ENCODE measurements at places on chromosomes 16 and 17.
A peak's percentile ranks its signal among the peaks of the same experiment; 100 is the strongest.

DNA sequence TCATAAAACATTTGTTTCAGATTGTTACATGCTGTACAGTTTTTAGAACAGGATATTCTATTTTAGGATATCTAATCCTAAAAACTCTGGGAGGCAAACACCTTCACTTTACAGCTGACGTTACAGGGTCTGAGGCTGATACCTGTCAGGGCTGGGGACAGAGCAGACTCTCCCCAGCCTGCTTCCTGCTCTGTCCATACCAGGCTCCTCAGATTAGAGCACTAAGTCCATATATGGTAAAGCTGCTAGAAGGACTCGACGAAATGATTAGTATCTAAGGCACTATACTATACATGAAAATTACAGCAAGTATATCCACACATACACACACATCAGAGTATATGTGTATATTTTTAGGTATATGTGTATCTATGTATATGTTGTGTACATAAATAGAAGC lies 125.2 kb downstream of the ZFHX3 start:
- DNase-seq: no peak

- no peak for DNase-seq
These were observed 140.6 kb downstream of the VPS53 start for GRCh38 chr17:574061-574460.

DNA sequence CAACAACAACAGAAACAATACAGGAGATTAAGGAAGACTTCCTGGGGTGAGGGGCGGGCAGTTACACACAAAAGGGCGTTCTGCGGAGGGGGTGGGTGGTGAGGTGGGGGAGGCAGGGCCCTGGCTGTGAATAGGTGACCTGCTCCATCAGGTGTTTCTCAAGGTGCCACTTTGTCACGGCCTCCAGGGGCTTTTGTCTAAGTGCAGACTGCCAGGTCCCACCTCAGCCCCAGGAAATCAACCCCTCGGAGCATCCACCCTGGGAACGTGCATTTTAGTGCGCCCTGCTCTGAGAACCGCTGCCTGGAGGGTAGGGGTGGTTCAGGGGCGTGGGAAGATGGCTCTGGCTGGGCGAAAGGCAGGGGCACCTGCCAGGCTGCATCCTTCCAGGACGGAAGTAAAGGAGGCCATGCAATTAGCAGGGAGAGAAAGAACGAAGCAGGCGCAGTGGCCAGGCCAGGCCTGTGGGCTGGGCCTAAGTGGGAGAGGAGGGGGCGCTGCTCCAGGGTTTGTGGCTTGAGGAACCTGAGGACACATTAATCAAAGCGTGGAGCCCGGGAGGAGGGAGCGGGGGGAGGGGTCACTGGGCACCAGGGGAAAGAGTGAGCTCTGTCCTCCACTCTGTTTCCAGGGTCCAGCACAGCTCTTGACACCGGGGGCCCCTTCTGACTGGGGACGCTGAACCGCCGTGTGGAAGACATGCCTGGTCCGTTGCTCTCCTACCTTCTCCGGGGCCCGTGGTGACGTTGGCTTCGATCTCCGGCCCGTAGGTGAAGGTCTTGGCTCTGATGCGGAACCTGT lies 49.4 kb upstream of the CDC42EP4 start:
- no peak for DNase-seq

DNA sequence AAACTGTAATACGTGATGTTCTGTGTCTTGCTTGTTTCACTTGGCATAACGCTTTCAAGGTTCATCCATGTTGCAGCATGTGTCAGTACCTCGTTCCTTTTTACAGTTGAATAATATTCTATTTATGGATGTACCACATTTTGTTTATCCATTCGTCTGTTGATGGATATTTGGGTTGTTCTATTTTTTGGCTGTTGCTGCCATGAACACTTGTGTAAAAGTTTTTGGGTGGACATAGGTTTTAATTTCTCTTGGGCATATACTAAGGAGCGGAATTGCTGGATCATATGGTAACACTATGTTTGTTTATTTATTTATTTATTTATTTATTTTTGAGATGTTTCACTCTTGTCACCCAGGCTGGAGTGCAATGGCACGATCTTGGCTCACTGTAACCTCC lies 137.0 kb downstream of the MSI2 start:
- no peak for DNase-seq

DNA sequence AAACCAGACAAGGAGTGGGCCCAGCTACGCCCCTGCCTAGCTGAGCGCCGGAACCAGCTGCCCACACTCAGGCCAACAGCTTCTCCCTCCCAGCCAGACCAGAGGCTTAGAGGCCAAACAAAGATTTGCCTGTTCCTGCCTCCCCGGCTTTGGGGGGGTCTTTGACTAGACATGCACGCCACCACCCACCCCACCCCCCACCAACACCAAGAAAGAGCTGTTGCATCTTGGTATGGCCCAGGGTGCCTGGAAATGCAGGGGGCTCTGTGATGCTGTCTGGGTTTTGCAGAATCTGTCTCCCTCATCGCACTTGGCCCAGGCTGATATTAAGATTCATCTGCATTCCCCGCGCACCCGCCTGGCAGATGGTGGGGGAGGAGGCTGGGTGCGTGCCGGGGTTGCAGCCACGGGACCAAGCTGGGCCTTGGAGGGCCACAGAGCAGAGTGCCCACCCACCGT lies 1.3 kb upstream of the NXPH3 start:
- no peak for DNase-seq

DNA sequence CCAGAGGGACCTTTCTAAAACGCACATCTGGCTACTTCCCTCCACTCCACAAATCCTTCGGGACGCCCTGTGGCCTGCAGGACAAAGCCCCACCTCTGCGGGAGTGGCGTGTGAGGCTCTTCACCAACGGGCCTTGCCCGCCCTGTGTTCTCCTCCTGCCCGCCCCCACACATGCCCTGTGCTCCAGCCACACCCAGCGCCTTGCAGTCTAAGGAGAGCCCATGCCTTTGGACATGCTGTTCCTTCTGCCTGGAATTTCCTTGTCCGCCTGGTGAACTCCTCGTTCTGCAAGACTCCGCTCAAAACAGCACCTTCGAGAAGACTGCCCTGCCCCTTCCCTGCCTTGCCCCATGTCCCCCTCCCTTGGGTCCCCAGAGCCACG lies 7.4 kb downstream of the ELOB start:
- no peak for DNase-seq

- DNase-seq: no peak
These were observed 95.5 kb downstream of the MRM3 start for GRCh38 chr17:877630-878029.

GRCh38 chr17:70208080-70208794 lies 38.9 kb downstream of the KCNJ2 start:
- DNase-seq: no peak

DNA sequence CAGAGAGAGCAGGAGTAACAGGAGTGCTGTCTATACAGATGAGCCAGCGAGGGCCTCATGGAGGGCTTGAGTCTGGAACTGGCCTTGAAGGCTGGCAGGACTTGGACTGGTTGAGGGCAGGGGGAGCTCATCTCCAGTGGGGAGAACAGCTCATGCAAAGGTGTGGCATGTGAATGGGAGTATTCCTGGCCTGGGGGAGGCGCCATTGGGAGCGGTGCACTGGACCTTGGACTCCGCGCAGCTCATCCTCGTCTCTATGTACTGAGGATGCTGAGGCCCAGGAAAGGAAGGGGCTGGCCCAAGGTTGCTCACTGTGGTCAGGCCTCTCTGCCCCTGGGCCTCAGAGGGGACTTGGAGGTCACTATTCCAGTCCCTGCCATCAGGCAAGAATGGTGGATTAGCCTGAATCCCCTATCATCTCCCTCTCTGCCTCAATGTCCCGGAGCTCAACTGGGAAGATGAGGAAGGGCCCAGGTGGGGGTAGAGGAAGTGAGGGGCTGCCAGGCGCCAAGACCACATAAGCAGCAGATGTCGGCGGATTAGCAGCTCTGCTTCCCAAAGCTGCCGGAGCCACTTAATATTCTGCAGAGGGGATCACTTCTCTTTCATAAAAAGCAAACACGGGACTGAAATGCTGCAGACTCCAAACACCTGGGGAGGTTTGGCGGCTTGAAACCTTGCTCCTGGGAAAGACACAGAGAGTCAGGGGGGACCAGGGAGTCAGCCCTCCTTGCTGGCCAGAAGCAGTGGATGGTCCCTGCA lies 88.9 kb downstream of the SDK2 start:
- DNase-seq: no peak

DNA sequence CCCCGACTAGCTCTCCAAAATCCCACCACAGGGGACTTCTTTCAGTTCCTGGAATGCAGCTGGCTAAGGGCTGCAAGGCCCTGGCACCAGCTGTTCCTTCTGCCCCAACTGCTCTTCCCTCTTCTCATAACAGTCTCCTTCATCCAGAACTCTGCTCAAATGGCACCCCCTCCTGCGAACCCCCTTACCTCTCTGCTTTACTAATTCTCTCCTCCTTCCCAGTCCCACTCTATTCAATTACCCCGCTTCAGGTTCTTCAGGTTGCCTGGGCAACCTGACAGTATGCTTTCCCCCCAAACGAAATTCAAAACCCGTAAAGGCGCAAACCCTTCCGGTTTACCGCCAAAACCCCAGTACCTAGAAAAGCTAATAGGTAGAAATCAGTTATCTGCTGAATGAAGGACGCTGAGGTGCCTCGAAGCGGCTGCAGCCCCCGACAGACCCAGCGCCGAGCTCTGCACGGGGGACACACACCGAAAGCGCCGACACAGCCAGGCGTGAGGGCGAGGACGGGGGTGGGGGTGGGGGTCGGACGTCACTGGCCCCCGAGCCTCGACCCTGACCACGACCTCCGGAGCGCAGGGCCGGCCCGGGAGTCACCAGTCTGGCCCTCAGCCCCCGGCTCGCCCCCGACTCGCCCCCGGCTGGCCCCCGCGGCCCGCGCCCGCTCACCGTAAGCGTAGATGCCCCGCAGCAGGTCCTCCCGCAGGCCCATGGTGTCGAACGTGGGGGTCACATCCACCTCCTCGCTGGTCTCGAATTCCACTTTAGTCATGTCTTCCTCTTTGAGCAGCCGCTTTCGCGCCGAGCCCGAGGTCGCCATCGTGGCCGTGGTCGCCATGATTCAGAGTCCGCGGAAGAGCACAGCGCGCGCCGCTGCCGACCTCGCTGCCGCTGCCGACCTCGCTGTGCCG lies 550 bp downstream of the EIF4A3 start:
- peak; percentile 14 for DNase-seq

- DNase-seq: no peak
These were observed 181.6 kb downstream of the TMEM132E start for GRCh38 chr17:34760931-34761495.

DNA sequence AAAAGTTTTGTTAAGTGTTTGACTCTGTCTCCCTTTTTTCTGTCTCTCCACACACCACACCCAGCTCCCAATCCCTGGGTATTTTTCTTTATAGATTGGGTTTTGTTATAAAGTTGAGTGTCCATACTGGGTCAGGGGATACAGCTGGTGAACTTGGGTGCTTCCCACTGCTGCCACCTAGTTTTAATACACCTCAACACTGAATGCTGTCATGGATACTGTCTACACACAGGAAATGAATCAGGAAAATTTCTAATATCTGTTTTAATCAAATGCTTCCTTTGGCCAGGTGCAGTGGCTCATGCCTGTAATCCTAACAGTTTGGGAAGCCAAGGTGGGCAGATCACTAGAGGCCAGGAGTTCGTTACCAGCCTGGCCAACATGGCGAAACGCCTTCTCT lies 5.3 kb upstream of the TAOK1 start:
- DNase-seq: no peak

DNA sequence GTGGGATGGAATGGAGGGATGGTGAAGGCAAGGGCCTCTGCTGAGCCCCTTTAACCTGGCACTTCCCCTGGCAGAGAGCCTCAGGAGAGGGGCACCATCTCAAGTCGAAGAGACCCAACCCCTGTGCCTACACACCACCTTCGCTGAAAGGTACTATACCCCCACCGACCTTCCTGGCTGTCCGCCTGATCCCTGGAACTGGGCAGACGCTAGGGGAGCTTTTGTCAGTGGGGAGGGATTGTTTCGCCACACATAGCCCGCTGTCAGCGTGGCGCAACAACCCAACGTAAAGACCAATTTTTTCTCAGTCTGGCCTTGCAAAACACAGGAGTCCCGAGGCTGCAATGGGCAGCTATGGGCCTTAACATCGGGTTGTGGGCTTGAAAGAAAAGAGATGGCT lies 3.1 kb downstream of the PPP1R1B start:
- DNase-seq: no peak

- no peak for DNase-seq
These were observed 68.2 kb upstream of the IRX6 start for GRCh38 chr16:55255733-55256282.

DNA sequence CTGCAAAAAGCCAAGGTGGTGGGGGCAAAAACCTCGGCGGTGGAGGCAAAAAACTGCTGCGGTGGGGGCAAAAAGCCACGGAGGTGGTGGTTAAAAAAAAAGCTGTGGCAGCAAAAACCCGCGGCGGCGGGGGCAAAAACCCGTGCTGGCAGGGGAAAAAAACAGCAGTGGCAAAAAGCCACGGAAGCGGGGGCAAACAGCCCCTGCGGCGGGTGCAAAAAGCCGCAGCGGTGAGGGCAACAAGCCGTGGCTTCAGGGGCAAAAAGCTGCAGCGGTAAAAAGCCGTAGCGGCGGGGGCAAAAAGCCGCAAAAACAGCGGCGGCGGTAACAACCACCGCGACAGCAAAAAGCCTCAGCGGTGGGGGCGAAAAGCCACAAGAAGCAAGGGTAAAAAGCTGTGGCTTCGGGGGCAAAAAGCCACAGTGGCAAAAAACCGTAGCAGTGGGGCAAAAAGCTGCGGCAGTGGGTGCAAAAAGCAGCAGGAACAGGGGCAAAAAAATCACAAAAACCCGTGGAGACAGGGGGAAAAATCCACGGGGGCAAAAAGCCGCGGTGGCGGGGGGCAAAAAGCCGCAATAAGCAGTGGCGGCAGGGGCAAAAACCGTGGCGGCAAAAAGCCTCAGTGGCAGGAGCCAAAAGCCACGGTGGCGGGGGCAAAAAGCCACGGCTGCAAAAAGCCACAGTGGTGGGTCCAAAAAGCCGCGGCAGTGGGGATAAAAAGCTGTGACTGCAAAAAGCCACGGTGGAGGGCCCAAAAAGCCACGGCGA lies 193.7 kb downstream of the SHCBP1 start:
- no peak for DNase-seq

DNA sequence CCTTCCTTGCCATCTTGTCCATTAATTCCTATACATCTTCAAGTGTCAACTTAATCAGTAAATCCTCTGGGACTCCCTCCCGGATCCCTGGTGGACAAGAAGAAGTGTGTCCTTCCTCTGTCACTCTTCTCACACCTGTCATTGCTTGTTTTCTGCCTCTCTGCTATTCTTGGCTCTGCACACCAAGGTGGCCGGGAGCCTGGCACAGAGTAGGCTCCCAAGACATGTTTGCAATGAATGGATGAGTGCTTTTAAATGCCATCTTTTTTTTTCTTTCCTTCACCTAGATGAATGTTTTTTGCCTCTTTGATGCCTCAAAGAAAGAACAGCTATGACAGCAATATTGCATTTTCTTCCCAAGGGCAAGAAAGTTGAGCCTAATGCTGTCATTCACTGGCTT lies 58.0 kb upstream of the CLEC18A start:
- DNase-seq: no peak

GRCh38 chr16:11386791-11387546 lies 41.7 kb downstream of the RMI2 start:
- no peak for DNase-seq

- peak; percentile 19 for DNase-seq
These were observed 646 bp downstream of the CBX2 start for GRCh38 chr17:79778504-79779083.

GRCh38 chr16:4409081-4409932 lies 7.1 kb downstream of the CORO7 start:
- no peak for DNase-seq

All from CD4-positive, alpha-beta T cell treated with Interleukin-17A for 4 hours (primary cell).